Omental fat pad (tissue), 4 donors: ENCODE measurements at places on chromosomes 3 and 15.

- DNase-seq, result no peak
Observed at GRCh38 chr3:189324538-189325138, 152.9 kb downstream of the TPRG1 start.

DNA sequence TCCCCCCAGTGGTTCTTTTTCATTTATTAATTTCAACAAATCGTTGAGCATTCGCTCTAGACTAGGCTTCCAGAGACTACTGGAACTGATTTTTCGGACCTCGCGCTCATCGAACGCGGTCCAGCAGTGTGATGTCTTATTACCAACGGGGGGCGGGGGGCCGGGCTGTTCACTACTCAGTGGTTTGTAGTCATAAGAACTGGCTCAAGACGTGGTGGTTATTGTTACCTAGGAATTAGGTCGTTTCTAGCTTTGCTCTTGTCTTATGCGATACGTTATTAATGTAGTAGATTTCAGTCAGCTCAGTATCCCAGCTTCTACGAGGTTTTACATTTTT is 858 bp downstream of the RBM5 start:
- peak; percentile 38 for DNase-seq

DNA sequence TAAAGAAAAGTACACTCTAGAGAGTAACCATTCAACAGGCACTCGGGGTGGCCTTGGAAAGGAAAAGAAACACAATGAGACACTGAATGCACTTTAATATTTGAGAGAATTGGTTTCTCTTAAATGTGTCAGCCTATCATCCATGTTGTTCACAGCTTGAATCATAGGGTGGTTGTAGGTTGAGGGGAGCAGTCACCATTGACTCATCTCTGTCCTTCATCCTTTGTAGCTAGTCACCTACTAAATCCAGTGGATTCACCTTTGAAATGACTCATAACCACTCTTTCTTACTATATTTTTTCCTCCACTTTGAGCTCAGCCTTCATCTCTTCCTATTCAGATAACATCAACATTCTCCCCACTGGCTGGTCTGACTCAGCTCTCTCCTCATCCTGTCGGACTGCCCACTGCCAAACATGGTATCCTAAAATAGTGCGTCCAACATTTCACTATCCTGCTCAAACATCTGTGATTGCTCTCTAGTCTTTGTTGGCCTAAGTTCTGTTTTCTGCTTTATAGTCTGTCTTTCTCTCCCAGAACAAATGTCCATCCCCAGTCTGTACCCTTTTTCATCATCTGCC is 182.7 kb upstream of the GADL1 start:
- no peak for DNase-seq

GRCh38 chr3:184579513-184579912 is 17.9 kb downstream of the EPHB3 start:
- DNase-seq, result no peak

GRCh38 chr3:143201045-143201444 is 81.5 kb downstream of the CHST2 start:
- no peak for DNase-seq

- DNase-seq, result no peak
Observed at GRCh38 chr15:92294759-92295158, 98.9 kb upstream of the ST8SIA2 start.

- no peak for DNase-seq
Observed at GRCh38 chr15:37057831-37058230, 42.5 kb downstream of the MEIS2 start.

GRCh38 chr3:172379372-172379771 is 68.9 kb downstream of the GHSR start:
- DNase-seq, result no peak

DNA sequence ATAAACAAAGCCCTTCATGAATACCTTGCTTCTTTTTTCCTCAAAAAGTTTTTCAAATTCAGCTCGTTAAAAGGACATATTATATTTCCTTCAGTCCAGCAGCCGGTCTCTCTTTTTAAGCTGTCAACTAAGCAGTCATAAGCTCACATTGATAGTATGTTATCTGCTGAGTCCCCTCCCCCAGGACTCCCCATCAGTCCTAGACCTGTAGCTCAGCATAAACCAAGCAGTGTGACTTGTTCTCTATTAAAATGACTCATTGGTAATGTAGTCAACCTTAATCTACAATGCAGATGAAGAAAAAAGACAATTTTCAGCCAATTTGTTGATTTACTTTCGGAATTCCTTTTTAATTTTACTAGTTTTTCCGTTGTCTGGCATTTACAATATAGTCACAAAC is 483.8 kb downstream of the MECOM start:
- no peak for DNase-seq

DNA sequence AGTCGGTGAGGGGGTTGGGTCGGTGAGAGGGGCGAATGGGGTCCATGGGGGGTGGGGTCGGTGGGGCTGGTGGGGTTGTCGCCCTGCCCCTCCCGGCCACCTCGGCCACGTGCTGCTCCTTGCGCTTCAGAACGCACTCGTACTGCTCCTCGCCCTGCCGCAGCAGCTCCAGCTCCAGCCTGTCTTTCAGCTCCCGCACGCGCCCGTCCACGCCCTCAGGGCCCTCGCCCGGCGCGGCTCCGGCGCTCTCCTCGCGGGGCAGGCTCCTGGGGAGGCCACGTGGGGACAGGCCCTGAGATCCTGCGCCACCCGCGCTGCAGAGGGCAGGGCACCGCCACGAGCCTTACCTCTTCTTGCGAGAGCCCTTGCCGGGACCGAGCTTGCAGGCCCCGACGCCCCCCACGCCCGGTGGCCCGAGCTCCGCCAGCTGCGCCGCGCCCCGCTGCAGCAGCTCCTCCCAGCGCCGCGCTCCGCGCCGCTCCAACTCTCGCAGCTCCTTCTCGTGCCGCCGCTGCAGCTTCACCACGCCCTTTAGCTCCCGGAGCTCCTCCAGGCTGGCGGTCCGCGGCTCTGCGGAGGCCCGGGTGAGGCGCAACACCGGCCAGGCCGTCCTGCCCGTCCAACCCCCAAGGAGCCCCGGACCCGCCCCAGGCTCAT is 8.2 kb upstream of the ANKRD63 start:
- DNase-seq, result no peak
